ENCODE measurements at places on chromosomes 12 and 14.

DNA sequence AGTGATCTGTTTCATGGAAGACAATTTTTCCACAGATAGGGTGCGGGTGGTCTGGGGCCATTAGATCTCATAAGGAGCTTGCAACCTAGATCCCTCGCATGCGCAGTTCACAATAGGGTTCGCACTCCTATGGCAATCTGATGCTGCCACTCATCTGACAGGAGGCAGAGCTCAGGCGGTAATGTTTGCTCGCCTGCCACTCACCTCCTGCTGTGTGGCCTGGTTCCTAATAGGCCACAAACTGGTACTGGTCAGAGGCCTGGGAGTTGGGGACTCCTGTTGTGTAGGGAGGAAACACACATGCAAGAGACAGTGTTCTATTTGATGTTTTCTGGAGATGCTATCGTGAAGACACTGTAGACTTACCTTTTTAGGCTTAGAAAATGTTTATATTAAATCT is 77.0 kb upstream of the FGD4 start:
- DNase-seq, result no peak

DNA sequence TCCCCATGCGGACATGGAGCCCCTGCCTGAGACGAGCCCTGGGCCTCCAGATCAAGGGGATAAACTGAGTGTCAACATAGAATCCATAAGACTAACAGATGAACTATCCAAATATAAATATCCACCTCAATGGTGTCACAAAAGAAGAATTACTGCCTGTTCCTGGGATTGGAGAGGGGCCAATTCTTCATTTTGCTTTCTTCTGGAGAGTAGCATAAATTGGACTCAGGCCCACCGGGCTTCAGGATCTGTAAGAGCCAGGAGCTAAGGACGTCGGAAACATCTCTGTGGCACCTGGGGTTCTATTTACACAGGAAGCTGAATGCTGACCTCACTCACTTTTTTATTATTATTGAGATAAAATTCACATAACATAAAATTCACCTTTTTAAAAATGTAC is 408.2 kb upstream of the CCDC196 start:
- DNase-seq, result no peak

GRCh38 chr14:64704143-64704742 is at the start of gene PLEKHG3:
PLEKHG3 (plus strand) TSS chr14:64704424; CDS start chr14:64727632, 23,208 bp downstream.
- DNase-seq, result no peak

GRCh38 chr12:26940516-26941214 is 2.4 kb downstream of the FGFR1OP2 start:
- no peak for DNase-seq

GRCh38 chr14:94904636-94905035 is 134.7 kb upstream of the GSC start:
- no peak for DNase-seq

GRCh38 chr12:26205941-26206340 is 10.6 kb downstream of the SSPN start:
- DNase-seq, result no peak

DNA sequence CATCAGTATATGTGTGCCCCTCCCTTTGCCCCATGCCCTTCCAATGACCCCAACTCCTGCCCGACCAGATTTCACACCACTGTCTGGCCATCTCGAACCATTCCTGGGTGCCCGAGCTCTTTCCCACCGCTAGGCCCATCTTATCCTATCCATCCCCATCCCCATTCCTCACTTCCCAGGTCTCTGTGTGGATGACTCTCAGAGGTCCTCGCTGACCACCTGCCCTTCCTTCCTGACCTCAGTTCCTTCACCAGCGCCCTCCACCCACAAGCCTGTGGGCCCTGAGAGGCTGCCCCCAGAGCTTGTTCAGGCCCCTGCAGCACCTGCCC is 49.1 kb downstream of the CYP46A1 start:
- no peak for DNase-seq

GRCh38 chr12:69341328-69341727 is 6.9 kb upstream of the LYZ start:
- DNase-seq, result no peak

- DNase-seq, result no peak
These were observed 75.0 kb downstream of the BICD1 start for GRCh38 chr12:32181498-32182175.

DNA sequence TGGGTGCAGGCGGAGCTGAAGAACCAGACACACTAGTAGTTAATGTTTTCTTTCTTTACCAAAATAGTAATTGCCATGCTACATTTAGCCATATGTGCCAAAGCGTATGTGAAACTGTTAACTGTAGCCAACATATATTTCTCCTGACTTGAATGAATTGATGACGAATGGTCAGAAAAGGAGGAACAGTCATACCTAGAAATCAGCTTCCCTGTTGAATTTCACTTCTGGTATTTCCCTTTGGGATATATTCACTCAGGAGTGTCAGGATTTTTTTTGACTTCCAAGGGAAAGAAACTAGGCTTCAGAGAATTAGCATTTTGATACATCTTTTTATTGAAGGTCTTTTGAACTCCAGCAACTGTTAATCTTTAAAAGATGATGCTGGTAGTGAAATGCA is 87.0 kb downstream of the ERC1 start:
- no peak for DNase-seq

DNA sequence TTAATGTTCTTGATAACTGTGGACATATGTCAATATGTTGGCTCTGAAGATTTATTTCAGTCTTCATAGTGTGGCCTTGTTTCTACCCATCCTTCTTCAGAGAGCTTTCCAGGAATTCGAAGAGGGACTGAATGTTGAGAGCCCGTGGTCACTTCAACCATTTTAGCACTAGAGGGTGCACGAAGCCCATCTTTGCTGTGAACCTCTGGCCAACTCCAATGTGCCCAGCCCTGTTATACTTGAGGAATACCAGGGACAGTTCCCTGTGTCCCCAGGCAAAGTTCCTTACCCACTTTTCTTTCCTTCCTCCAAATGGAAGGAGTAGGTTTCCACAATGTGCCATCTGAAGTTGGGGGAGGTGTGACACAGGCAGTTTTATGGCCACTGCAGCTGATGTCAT is 603.5 kb downstream of the RPL10L start:
- no peak for DNase-seq

GRCh38 chr12:3224530-3224903 is 147.3 kb downstream of the TSPAN9 start:
- DNase-seq, result no peak

DNA sequence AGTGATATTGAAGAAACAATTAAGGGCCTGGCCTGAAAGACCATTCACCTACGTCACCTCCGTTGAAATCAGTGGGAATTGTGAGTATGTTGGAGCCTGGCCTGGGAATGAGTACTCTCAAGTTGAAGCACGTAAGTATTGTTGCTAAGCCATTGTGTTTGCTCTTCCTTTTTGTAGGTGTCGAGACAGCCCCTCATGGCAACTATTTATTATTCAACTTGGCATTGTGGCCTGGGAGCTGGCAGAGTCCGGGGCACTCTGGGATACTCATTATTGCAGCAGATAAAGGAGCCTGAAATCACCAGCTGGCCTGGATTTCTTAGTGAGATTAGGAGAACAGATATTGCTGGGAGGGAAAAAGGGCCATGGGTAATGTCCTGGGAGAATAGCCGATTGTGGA is 147.4 kb downstream of the C12orf75 start:
- no peak for DNase-seq

- DNase-seq, result no peak
These were observed 2.3 kb upstream of the TRAFD1 start for GRCh38 chr12:112122823-112123690.

GRCh38 chr12:57864442-57865083 is 18.0 kb upstream of the CTDSP2 start:
- DNase-seq, result no peak

DNA sequence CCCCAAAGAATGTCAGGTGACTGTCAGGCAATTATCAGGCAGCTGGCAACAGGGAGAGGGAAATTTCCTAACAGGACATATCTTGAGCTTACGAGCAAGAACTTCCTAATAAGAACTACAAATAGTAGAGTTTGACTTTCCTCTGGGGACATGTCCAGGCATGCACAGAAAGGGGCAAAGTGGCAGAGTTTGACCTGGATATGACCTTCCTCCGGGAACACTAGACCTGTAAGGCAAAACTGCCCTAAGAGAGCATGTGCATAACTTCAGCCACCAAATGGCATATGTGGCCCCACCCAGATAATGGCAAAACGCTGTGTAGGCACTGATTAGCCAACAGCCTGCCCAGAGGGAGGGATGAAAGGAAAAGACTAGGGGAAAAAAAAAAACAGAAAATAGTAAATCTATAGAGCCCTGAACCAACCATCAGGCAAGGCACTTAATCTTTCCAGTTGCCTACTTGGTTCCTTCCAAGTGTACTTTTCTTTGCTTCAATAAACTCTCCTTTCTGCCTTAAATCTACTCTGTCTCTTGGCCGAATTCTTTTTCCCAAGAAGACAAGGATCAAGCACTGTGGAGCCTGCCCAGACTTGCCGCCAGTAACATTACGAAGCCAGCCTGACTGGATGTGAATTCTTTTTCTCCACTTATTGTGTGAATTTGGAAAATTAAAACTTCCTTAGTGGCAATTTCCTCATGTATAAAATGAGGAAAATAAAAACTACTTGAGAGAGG is 164.1 kb downstream of the SPTSSA start:
- no peak for DNase-seq

DNA sequence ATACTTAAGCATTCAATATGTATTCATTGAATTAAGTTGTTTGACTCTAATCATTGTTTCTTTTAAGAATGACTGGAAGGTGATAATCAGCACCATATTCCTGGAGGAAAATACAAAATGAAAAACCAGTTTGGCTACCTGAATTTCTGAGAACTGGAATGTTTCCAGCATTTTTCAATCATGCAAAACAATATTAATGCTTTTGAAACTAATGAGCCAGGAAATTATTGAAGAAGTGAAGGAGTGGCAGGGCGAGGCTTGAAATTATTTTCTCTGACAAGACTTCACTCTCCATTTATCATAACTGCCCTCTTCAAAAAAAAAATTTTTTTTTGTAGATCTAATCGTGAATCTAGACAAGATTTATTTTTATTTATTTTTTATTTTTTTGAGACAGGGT is 19.0 kb downstream of the TMEM19 start:
- DNase-seq, result no peak

DNA sequence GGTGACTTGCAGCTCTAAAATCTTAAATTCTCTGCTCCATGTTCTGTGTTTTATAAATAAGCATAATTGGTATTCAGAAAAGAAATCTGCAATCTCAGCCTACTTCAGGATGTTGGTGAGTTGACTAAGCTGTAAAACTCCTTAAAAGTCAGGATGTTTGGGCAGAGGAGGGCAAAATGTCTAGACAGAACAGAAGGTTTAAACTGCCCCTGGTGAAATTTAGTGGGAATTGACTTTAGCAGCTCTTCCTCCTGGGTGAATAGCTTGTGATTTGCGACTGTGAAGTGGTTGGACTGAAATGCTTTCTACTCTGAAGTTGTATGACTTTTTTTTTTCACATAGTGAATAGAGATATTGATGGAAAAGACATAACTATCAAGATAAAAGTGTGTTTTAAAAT is 85.8 kb downstream of the CAND1 start:
- DNase-seq, result no peak

DNA sequence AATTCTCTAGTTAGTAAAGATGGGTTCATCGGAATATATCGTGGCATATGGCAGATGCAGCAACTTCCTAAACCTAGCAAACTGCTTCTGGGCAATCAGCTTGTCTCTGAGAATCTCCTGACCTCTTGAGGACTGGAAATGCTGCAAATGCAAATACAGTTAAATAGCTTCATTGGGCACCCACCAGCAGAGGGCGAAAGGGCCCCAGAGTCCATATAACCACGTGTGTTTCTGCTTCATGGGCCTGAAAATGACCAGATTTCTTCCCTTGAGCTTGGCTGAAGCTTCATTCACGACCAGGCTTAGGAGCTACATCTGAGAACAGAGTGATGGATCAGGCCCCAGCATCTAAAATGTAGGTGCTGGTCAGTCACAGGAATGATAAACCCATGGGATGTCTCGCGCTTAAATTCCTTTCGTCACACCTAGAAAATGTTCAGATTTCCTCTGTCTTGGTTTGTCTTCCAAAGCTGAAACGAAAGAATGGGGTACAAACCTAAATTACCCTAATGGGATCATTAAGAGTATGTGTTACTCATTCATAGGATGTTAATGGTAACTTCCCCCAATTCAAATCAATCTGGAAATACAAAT is 1482.5 kb upstream of the TMEM132C start:
- no peak for DNase-seq

DNA sequence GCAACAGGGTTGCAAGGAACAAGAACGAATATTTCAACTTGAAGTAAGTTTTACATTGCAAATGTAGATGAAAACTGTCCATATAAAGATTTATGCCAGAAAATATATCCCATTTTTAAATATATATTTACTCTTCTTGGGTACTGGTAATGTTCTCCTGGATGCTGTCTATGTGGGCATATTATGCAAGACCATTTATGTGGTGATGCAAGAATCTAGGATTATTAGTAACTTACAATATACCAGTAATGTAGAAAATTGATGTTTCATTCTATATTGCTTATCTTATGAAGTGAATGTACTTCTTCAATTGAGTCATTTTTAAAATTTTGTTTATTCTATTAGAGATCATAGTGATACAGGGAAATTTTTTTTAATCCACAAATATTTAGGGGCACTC is 25.1 kb downstream of the FGFR1OP2 start:
- no peak for DNase-seq

DNA sequence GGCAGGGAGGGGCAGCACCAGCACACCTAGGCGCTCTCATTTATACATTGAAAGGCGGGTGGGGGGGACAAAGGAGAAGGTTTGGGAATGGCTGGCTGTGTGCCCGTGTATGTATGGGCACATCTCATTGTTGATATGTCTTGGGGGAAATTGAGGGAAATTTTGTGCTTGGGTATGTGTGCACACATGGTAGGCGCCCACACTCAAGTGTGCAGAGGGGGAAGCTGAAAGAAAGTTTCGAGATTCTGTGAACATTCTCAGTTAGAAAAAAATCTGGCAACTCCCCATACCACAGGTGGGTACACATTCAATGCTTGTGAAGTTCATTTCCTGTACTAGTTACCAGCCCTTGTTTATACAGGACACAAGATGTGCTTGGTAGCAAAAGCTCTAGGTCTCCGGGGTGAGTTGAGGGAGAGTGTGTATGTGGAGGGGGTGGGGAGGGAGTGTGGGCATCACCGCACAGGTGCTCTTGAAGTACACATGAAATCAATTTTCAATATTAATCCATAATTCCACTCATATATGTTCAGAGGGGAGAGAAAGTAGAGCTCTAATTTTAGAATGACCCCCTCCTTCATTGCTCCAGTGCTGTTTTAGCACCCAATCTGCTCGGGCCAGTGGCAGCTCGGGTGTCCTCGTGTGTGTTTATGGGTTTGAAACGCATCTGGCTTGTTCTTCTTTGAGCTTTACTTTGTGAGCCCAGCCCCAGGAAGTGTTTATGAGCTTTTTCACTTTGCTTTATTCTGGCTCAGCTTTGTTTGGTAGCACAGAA is 286.0 kb downstream of the ZFP36L1 start:
- no peak for DNase-seq

- DNase-seq, result peak; percentile 24
These were observed 329.3 kb upstream of the OR4E1 start for GRCh38 chr14:22002860-22003284.

Data from stimulated activated CD8-positive, alpha-beta memory T cell treated with anti-CD3 and anti-CD28 coated beads, Interleukin-2, amount 100 ng/mL, for 1 hour (primary cell).